ENCODE measurements at places on chromosomes 2 and 18.
A peak's percentile ranks its signal among the peaks of the same experiment; 100 is the strongest.

DNA sequence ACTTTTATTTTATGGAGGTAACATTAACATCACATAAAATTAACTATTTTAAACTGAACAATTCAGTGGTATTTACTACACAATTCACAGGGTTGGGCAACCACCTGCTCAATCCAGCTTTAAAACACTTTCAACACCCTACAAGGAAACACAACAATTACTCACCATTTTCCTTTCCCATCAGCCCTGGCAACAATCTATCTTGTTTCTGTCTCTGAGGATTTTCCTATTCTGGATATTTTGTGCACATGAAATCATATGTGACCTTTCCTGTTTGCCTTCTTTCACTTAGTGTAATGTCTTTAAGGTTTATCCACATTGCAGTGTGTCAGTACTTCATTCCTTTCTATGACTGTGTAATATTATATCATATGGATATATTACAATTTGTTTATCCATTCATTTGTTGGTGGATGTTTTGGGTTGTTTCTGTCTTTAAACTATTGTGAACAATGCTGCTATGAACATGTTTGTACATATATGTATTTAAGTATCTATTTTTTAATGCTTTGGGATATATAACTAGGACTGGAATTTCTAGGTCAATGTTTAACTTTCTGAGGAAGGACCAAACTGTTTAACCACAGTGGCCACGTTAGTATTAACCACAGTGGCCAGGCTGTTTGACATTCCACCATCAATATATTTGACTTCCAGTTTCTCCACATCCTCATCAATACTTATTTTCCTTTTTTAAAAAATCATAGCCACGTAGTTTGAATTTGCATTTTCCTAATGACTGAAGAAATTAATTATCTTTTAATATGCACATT, 72.4 kb upstream of the KIF5C start:
- no peak for DNase-seq

DNA sequence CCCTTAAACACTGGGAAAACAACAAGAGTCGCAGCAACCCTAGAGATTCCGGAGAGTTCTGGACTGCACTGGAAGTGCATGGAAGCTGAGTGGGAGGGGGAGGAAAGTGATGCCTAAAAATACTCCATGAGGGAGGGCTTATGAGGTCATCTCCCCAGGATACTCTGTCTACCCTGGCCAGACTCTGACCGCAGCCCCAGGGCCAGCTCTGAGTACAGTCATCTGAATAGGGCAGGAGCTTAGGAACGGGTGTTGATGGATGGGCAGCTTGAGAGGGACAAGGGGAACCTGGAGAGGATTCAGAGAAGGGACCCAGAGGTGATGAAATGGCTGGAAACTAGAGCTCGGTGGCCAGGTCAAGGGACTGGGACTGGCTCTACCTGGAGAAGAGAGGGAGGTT, 79.3 kb upstream of the IGFBP5 start:
- peak; percentile 90 for DNase-seq

DNA sequence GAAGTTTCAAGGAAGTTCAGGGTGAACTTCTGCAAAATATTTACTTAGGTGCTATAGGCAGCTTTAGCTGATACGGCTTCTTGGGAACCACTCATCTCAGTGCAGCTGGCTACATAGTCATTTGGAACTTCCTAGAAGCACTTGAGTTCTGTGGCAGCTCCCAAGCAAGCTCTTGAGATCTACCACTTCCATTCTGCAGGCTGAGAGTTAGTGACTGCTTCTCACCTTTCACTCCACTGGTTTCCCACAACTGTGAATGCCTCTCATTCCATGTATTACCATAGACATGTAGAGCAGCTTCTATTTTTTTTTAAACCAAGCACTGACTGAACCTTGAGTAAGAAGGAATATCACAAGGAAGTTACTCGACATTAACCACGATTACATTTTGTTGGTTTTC, 994.1 kb upstream of the ACVR2A start:
- no peak for DNase-seq

DNA sequence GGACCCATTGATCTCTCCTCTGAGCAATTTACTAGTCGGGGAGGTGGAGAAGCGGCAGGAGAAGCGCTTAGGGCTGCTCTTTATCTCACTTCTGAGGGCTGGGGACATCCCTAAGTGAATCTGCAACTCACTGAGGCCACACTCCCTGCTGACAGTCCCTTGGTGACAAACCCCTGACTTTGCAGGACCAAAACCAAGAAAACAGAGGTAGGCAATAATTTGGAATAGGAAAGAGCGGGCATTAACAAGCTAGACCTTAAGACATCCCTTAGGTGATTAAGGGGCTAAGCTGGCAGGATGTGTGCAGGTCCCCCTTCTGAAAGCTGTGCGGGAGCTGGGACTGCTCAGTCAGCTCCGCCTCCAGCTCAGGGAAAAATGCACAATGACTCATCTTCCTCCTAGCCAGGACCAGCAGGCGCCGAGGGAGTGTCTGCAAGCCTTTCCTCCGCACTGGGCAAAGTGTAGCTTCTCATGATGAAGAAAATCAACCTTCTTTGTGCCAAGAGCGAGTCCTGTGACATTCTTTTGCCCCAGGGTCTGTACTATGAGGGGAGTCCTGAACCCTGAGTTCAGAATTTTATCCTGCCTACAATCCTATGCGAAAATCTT, 63.3 kb downstream of the BOD1L2 start:
- DNase-seq = peak; percentile 87

DNA sequence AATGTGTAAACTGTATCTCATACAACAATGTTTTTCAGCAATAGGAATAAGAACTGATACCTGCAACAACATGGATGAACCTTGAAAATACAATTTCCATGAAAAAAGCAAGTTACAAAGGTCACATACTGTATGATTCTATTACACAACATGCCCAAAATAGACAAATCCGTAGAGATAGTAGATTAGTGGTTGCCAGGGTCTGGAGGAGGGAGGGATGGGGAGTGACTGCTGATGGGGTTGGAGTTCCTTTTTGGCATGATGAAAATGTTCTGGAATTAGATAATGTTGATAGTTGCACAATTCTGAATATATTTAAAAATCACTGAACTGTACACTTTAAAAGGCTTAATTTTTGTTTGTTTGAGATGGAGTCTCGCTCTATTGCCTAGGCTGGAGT, 33.8 kb downstream of the UBXN4 start:
- no peak for DNase-seq

GRCh38 chr2:149924028-149924427, 336.5 kb upstream of the MMADHC start:
- DNase-seq = peak; percentile 37

DNA sequence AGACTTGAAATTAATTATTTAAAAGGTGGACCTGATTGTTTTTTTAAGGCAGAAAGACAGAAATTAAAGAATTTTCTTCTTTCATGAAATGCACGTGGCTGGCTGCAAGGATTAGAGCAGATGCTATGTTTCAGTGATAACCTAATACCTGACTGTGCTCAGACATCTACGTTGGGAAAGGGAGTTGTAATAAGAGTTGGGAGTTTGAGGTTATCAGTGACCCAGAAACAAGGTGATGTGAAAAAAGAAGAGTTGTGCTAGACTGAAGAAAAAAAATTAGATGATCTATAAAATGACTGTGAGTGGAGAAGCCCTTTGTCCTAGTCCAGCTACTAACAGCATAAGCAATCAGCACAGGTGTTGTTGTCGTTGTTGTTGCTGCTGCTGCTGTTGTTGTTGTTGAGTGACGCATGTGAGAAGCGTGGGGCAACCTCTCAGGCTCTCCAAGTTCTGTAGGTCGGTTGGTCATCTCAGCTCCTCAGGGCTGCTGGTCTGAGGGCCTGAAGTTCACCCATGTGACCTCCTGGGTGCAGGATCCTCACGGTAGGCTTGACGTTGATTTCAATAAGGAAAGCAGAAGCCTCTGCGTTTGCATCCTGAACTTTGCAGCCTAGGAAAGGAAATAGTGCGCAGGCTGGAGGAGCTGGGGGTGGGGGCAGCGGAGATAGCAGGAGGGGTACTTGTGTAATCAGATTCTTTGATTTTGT, 7.6 kb downstream of the POU3F3 start:
- DNase-seq = no peak

Measured in GM03348 (cell line).